ENCODE measurements at places on chromosomes 4 and X.

GRCh38 chr4:80189956-80190677 is 7.2 kb upstream of the PRDM8 start:
- DNase-seq: no peak

DNA sequence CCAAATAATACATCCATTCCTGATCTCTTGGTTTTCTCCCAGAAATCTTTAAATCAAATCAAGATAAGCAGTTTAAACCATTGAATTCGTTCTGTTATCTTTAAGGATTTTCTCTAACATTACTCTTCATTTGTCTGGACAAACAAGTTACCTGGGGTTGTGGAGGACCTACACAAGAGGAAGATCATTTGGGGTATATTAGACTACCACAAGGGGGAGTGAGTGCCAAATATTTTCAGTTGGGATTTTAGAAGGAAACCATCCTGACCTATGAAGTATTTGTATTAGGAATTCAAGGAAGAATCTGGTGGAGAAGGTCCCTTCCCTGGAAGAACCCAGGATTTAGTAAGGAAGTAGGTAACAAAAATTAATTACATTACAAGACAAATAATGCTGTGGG is 12.0 kb upstream of the DCHS2 start:
- peak; percentile 1 for DNase-seq

GRCh38 chr4:105140684-105141490 is 5.8 kb upstream of the TET2 start:
- DNase-seq: peak; percentile 7

DNA sequence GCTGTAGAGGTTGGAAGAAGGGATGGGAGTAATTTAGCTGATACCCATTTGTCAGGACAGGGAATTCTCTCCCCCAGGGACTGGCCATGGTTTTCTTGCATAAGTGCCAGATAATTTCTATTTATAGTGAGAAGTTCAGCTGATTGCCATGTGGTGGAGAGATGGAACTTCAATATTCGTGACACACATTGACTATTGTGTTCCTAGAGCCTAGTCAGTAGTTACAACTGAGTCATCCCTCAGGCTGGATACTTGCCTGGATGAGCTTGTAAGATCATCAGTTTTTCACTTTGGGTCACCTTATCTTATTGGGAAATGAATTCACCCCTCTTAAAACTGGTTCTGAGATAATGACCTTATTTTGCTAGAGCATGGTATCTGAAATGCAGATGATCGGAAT is 32.2 kb downstream of the CFAP299 start:
- no peak for DNase-seq

- DNase-seq: no peak
Measured at GRCh38 chrX:139832718-139833309, 100.0 kb downstream of the ATP11C start.

- no peak for DNase-seq
Measured at GRCh38 chrX:138191998-138192397, 519.5 kb downstream of the FGF13 start.

- DNase-seq: peak; percentile 86
Measured at GRCh38 chrX:70219938-70220764, 14.3 kb upstream of the AWAT1 start.

DNA sequence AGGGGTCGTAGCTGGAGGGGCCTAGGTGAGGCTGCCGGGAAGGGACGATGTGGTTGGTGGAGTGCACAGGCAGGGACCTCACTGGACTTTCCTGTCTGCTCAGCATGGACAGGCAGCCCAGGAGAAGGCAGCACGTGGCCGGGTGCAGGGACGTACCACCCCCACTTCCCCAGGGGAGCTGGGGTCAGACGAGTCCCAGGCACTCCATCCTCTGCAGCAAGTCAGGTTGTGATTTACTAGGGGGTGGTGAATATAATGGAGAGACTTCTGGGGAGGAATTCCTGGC is 1.5 kb upstream of the CTBP1 start:
- no peak for DNase-seq

GRCh38 chr4:117664706-117665444 is 369.4 kb upstream of the NDST3 start:
- no peak for DNase-seq

GRCh38 chr4:154004016-154004415 is 215.1 kb upstream of the SFRP2 start:
- DNase-seq: no peak

GRCh38 chr4:172546782-172547181 is 621.8 kb upstream of the GALNT7 start:
- DNase-seq: no peak

All from NCI-H2171 treated with DMSO at 0.1 percent for 48 hours (cell line).